ACHN (cell line): ENCODE measurements at places on chromosomes 1 and 21.
A peak's percentile ranks its signal among the peaks of the same experiment; 100 is the strongest.

DNA sequence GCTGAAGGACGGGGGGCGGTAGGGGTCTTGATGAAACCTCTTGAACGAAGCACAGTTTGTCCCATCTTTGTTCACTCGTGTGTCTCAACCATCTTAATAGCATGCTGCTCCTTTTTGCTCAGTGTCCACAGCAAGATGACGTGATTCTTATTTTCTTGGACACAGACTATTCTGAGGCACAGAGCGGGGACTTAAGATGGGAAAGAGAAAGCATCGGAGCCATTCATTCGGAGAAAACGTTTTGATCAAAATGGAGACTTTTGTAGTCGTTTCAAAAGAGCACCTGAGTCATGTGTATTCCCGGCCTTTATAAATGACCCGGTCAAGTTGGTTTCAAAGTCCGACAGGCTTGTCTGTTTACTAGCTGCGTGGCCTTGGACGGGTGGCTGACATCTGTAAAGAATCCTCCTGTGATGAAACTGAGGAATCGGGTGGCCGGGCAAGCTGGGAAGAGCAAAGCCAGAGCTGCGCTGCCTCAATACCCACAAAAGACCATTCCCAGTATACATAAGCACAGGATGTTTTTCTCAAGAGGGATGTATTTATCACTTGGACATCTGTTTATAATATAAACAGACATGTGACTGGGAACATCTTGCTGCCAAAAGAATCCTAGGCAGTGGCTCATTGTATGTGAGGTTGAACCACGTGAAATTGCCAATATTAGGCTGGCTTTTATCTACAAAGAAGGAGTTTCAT is 18.5 kb downstream of the ETS2 start:
- DNase-seq, result no peak

GRCh38 chr1:94729267-94729666 is 90.9 kb upstream of the SLC44A3 start:
- peak; percentile 17 for DNase-seq

DNA sequence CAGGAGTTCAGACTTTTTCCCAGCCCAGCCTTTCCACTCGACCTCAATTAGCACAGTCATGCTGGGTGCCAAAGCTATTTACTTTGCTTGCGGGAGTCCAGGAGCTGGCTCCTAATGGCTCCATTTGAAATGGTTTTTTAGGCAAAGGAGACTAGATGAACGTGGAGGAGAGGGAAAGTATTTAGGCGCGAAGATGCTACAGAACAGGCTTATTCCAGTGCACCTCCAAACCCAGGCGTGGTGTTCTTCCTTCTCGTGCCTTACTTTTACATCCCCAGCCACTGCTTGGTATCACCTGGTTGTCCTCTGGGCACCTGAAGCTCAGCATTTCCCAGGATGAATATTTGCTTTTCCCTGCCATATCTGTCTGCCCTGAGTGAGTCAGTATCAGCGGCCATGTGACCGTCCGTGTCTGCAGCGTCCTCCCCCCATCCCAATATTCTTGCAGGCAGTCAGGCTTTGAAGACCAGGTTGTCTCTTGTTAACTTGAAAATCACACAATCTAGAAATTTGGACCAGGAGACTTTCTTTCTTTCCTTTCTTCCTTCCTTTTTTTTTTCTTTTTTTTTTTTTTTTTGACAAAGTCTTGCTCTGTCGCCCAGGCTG is 198.5 kb downstream of the DYRK1A start:
- DNase-seq, result no peak

- peak; percentile 59 for DNase-seq
These were observed 4.1 kb downstream of the EIF2D start for GRCh38 chr1:206608108-206608698.

- peak; percentile 58 for DNase-seq
These were observed 629 bp downstream of the TAF5L start for GRCh38 chr1:229625071-229625914.

DNA sequence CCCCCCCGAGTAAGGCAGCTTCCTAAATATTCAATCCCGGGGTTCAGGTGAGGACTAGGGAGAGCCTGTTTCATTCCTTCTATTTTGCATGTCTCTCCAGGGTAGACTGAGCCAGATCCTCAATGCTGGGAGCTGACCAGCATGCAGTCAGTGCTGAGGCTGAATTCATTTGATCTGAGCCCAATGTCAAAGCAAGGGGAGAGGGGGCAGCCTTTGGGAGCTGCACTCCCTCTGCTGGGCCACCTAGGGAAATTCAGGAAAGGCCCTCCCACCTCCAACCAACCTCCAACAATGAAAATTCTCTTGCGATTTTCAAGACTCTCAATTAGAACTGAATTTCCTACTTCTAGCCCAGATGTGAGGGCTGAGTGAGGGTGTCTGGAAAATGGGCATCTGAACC is 371.2 kb downstream of the NPHP4 start:
- DNase-seq, result peak; percentile 14

DNA sequence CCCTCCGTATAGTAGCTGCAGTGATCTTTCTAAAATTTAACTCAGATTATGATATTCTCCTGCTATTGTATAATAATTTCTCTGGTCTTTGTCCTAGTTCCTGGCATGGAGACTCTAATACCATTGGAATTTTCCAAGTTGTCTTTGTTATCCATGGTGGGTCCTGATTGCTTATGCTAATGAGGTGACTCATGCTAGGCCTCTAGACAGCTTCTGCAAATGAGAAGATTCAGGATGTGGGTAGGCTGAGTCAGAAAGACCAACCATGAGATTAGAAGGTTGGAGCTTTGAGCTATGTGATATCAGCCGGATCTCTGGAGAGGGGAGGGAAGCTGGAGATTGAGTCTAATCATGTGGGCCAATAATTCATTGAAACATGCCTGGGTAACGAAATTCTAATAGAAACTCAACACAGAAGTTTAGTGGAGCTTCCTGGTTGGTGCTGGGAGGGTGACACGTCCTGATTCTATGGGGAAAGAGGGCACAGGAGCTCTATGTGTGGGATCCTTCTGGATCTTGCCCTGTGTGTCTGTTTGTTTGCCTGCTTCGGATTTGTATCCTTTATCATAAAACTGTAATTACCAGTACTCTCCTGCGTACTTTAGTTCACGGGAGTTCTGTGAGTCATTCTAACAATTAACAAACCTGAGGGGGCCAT is 73.2 kb upstream of the CNIH3 start:
- DNase-seq, result peak; percentile 89

DNA sequence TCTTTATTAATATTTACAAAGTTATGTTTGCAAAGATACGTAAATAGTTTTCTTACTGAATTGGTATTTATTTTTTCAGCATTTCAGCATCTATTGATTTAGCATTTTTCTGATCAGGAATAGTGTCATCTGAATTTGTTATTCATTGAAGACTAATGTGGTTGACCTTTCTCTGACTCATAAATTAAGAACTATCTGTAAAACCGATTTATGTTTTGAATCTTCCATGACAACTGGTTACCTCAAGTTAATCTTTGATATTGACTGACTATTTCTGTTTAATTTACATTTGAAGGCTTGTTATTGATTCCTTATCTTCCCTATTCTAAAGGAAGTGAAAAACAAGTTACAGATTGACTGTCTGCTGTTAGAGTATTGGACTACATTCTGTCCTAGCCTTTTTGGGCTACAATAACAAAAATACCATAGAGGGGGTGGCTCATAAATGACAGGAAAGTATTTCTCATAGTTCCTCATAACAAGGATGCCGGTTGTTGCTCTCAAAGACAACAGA is 1131.4 kb downstream of the PLA2G4A start:
- DNase-seq, result no peak

GRCh38 chr1:18470671-18471355 is 9.9 kb upstream of the KLHDC7A start:
- DNase-seq, result no peak

DNA sequence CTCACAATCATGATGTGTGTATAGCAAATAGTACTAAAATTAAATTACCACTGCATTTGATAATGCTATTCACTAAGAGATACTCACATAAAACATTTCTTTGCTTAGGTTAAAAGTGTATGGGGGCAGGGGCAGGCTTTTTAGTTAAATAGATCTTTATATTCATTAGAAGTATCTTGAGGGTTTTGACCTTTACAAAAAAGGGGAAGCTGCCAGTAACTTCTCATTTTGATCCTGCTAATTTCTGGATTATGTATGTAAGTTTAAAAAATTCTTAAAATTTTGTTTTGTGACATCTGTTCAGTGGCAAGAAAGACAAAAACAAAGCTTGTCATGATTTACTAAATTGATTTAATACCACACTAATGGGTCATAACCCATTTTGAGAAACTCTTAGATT is 45.8 kb upstream of the S1PR1 start:
- DNase-seq, result no peak

DNA sequence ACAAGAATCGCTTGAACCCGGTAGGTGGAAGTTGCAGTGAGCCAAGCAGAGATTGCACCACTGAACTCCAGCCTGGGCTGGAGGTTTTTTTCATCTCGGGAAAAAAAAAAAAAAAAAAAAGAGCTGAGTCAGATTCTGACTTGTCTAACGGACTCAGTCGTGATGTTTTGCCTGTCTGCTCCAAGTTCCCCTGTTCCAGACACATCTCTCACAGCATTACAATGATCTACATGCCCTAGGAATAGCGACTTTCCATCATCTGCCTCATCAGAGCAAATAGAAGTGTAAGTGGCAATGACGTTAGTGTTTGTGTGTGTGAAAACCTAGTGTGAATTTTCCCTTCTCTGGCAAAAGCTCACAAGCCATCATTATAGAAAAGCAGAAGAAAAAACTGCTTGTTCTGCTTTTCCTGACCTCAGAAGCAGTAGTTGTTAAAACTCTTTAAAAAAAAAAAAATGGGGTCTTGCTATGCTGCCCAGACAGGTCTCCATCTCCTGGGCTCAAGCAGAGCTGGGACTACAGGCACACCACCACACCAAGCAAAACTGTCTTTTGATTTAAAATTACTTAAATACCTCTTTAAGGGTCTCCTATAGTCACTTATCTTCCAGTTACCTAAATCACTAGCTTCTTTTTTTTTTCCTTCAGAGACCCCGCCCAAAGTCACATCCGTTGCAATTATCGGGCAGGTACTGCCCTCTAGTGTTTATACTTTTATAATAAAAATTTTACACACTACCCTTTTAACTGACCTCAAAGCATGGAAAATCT is 37.3 kb downstream of the PLEKHO1 start:
- DNase-seq, result peak; percentile 72

DNA sequence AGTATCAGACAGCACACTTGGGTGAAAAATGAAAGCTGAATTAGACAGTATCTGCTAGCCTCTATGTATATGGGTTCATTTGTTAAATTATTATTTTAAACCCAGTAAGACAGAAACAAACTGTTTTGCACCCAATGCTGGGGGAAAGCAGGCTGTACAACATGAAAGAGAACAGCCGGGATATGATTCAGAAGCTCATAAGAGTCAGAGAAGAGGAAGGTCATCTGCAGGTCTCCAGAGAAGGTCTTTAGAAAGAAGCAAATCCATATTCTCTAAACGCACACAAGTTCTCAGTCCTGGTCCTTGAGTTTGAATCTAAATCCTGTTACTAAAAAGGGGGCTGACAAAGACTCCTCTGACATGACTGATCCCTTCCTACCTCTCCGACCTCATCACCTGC is 155.1 kb downstream of the SIPA1L2 start:
- no peak for DNase-seq

DNA sequence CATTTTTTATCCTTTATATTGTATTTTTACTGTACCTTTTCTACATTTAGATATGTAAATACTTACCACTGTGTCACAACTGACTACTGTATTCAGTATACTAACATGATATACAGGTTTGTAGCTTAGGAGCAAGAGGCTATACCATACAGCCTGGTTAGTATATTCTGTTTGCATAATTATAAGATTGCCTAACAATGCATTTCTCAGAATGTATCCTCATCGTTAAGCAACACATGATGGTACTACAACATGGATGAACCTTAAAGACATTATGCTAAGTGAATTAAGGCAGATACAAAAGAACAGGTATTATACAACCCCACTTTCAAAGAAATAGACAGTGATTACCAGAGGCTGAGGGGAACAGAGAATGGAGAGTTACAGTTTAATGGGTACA is 62.7 kb downstream of the RUSC1 start:
- no peak for DNase-seq

GRCh38 chr1:152052606-152053005 is 15.8 kb upstream of the S100A11 start:
- peak; percentile 87 for DNase-seq

GRCh38 chr1:81455481-81455880 is 345.3 kb upstream of the ADGRL2 start:
- no peak for DNase-seq

- no peak for DNase-seq
These were observed 1.0 kb upstream of the PPIH start for GRCh38 chr1:42657201-42657600.

DNA sequence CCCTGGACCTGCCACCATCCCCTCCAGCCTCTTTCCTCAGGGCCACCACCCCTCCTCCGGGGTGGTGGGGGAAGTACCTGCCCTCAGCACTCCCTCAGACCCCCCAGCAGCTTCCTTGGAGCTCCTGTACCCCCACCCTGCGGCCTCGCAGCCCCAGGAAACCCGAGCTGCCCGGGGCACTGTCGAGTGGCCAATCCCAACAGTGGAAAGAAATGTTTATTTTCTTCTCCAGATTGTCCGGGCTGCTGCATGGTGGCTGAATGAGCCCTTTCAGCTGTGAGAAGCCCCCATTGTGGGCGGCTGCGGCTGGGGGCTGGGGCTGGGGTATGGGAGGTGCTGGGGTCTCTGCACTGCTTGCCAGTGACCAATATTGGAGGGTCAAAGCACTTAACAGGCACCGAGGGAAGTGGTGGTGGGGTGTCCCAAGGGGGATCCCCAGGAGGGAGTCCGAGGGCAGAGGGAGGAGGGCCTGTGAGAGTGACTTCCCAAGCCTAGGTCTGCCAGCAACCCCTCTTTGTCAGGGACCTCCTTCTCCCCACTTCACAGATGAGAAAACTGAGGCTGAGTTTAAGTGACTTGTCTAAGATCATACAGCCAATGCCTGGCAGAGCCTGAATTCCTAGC is 25.2 kb downstream of the RUNX3 start:
- DNase-seq, result no peak

- DNase-seq, result no peak
These were observed 200.0 kb downstream of the PTPRU start for GRCh38 chr1:29436181-29436785.

- DNase-seq, result no peak
These were observed 259.2 kb downstream of the GREM2 start for GRCh38 chr1:240352769-240353168.

GRCh38 chr1:1187938-1188337 is 14.3 kb downstream of the TTLL10 start:
- DNase-seq, result no peak

GRCh38 chr1:150922519-150922975 is 3.6 kb upstream of the SETDB1 start:
- peak; percentile 92 for DNase-seq

- DNase-seq, result no peak
These were observed 87.5 kb upstream of the RUNX3 start for GRCh38 chr1:25017436-25018109.
